T-helper 17 cell (primary cell): ENCODE measurements at places on chromosomes 6 and 20.

DNA sequence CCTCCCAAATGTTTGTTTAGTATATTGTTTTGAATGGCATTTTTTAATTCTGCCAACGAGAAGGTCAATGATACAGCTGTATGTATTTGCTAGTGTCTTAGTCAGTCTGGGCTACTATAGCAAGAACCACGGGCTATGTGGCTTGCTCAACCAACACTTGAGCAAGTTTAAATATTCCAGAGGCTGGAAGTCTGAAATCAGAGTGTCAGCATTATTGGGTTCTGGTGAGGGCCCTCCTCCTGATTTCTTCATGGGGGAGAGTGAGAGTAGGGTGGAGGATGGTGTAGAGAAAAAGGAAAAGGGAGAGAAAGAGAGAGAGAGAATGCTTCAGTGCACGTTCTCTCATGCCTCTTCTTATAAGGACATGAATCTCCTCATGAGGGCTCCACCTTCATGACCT is 144.6 kb downstream of the TSHZ2 start:
- DNase-seq, result no peak

GRCh38 chr6:39876111-39876510 is 58.2 kb downstream of the MOCS1 start:
- no peak for DNase-seq

- DNase-seq, result no peak
Measured at GRCh38 chr6:1971612-1972011, 273.8 kb downstream of the GMDS start.

DNA sequence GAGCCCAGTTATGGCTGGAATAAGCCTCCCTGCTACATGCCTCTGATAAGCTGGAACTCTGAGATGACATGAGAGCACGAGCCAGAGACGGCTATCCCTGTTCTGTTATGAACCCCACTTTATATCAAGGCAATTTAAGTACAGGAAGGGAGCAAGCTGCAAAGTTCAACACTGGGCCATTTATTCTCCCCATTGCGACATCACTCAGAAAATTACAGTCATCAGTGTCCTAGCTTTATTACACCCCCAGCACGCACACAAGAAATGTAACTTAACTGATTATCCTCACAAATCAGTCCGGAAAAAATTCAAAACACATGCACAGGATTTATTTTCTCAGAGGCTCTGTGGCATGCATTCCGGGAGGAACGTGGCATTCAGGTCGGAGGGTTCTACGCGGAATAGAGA is 125.3 kb upstream of the SLC2A12 start:
- DNase-seq, result no peak

DNA sequence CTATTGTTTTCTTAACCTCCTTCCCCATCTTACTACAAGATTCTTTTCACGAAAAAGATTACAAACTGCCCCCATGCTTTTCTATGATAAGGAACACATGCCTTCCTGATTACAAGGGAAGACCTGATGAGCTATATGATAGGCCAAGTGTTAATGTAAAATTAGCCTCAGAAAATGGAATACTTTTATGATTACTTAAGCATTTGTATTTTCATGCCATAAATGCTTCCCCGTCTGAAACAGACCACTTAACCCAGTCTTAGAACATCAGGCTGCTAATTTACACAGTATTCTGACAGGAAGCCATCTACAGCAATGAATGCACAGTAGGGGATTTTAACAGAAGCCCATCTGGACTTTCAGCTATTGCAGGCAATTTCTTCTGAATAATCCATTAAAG is 274.9 kb downstream of the HAO1 start:
- no peak for DNase-seq

DNA sequence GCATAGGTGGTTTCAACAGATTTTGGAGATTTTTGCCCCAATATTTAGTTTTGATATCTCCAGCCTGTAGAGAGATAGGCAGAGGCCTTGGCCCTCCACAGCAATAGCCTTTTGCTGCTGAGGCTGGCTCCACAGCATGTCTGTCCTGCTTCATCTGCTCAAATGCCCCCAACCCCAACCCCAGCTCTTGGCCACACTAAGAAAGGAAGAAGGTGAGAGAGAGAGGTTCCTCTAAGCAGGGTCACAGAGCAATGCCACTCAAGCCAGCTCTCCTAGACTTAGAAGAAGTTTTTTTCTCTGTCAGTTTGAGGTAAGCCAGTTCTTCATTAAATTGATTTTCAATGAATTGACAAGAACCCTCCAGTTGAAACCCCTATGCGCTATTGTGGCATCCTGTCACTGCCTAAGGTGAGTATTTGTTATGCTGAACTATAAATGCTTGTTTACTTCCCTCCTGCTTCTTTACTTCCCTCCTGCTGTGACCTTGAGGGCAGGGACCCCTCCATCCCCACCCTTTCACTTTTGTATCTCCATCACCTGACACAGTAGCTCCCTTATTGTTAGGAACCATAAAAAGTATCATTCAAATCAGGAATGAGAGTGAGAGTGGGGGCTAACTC is 366.2 kb upstream of the CNR1 start:
- DNase-seq, result no peak

DNA sequence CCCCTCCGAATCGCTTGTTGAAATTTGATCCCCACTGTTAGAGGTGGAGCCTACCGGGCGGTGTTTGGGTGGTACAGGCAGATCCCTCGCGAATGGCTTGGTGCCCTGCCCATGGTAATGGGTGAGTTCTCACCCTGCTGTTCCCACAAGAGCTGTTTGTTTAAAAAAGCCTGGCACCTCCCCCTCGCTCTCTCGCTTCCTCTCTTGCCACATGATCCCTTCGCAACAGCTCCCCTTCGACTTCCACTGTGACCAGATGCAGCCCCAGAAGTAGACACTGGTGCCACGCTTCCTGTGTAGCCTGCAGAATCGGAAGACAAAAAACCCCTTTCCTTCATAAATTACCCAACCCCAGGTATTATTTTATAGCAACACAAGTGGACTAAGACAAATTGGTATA is 292.2 kb upstream of the QKI start:
- DNase-seq, result no peak

GRCh38 chr6:25042036-25042521 is 106.3 kb upstream of the RIPOR2 start:
- DNase-seq, result peak; percentile 34

DNA sequence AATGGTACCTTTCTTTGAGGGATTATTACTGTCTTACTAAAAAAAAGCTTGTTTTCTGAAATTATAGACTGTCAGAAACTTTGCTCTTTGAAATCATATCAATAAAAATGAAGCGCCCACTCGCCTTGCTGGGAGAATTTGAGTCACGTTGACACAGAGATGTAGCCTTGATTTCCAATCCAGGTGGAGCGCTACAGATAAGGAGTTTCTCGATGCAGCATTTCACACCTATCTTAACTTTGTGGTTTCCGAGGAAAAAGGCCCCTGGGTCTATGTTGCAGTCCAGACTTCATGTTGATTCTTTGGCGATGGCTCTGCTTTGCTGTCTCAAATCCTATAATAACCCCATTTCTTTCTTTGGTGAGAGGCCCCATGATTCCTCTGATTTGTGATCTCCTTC is 158.1 kb upstream of the ARG1 start:
- no peak for DNase-seq

GRCh38 chr6:166952567-166953486 is 3.5 kb downstream of the RNASET2 start:
- DNase-seq, result no peak

DNA sequence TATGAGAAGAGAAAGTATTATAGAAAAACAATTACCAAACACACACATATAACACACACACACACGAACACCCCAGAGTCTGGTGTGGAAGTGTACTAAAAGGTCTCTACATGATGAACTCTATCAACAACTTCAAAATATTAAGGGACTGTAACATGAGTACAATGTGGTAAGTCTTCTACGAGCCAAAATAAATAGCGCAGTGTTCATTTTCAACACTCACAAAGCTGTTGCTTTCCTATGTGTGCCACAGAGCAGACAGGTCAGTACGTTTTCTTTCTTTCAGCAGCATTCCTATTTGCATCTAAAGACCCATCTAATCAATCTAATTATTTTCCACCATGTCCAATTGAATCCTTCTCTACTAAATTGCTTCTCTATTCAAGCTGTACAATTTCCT is 12.1 kb upstream of the CNKSR3 start:
- DNase-seq, result no peak

DNA sequence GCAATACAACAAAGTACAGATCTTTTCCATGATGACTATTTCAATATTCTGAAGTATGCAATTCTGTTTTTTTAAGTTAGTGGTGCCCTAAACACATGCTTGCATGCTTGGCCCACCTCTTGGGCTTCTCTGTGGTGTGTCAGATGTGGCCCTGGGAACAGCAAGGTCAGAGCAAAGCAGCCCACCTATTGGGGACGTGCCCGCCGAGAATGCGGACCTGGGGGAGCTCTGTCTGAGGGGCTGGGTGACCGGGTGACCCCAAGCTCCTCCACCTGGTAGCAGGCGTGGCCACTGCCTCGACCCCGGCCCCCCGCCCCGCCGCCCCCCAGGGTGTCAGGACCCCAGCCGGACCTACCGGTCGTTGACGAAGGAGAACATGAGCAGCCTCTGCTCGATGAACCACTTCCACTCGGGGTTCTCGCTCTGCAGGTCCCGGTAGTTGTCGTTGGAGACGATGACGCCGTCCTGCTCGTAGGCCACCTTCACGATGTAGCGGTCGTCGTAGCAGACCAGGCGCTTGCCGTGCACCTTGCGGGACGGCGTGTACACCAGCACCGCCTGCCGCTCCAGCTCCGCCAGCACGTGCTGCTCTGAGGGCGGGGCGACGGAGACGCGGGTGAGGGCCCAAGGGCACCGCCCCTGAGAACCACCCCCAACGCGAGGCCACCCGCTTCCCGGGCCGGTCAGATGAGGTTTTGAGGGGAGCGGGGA is 28.3 kb downstream of the ZC3H12D start:
- DNase-seq, result no peak

- DNase-seq, result no peak
Measured at GRCh38 chr20:13526551-13526950, 112.2 kb downstream of the TASP1 start.

DNA sequence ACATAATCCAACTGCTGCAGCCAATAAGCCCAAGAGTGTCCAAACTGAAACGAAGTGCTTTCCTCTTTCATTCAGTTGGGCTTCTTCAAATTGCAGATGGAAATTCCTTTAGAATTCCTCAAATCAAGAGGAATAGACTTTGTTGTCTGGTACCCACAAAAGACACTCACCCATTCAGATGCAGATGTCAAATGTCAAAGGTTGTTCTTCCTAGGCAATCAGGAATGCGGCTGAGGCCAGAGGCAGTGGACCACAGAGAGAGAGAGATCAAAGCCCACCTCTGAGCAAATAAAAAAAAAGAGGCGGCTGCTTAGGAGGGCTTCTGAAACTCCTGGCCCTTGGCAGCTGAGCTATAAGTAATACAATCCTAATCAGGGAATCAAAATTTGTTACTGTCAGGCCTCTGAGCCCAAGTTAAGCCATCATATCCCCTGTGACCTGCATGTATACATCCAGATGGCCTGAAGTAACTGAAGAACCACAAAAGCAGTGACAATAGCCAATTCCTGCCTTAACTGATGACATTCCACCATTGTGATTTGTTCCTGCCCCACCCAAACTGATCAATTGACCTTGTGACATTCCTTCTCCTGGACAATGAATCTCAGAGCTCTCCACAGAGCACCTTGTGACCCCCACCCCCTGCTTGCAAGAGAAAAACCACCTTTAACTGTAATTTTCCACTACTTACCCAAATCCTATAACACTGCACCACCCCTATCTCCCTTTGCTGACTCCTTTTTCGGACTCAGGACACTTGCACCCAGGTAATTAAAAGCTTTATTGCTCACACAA is 303.0 kb upstream of the GJE1 start:
- no peak for DNase-seq

- DNase-seq, result no peak
Measured at GRCh38 chr6:23184351-23184750, 615.0 kb downstream of the HDGFL1 start.

DNA sequence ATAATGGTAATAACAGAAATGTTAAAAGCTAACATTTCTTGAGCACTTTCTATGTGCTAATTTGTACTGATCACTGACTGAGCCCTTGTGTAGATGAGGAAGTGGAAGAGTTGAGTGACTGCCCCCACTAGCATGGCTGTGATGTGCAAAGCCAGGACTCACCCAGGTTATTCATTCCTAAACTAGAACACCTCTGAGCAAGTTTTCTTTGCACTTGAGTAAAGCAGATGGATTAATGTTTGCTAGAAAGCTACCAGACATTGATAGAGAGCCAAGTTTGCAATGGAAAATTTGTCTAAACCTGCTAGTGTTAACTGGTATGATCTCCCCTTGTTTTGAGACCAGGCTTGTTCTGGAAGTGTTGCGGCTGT is 467.4 kb upstream of the PLCB4 start:
- no peak for DNase-seq

- DNase-seq, result no peak
Measured at GRCh38 chr6:85458184-85458583, 8.3 kb downstream of the NT5E start.

GRCh38 chr6:79077715-79078074 is 359 bp downstream of the PHIP start:
- DNase-seq, result peak; percentile 42

DNA sequence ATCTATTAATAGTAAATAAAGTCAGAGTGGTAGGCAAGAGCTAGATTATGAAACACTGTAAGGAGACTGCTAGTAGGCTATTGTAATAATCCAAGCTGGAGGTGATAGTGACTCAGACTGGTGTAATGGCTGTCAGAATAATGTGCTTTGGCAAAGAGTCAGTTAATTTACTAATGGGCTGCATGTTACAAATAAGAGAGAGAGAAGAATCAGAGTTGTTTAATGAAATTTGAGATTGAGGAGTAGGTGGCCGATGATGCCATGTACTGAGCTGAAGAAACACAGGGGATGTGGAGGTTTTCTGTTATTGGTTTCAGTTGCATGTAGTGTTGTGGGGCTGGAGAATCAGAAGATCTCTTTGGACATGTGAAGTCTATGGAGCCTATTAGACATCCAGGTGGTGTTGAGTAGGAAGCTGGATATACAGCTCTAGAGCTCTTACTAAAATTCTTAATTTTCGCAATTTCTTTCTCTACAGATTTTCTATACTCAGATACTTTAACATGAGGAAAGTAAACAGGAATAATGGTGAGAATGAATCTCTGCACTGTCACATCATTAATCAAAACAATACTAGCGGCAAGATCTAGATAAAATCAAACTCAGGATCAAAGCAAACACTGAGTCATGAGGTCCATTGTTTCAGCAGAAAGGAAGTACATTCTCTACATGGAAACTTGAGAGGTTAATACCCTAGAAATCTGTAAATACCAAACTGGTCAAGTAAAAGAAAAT is 167.7 kb downstream of the SIM1 start:
- no peak for DNase-seq

DNA sequence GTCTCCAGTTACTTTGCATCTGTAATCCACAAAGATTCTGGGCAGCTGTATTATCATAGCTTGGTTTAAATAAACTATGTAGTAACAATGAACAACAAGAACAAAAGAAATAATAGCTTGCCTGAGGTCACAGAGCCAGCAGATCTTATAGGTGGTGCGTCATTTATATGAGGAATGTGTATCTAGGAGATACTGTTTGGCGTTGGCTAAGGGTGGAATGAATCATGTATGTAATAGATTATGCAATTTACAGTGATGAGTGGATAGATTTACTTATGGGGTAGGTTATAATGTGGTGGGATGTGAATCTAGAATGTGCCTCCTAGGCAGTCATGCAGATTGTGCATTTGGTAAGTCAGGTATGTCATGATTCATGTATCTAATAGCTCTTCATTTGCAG is 42.8 kb downstream of the HNF4A start:
- DNase-seq, result no peak

GRCh38 chr6:77332915-77333623 is 130.2 kb downstream of the HTR1B start:
- DNase-seq, result no peak
